ENCODE measurements at places on chromosomes 3 and 15.

DNA sequence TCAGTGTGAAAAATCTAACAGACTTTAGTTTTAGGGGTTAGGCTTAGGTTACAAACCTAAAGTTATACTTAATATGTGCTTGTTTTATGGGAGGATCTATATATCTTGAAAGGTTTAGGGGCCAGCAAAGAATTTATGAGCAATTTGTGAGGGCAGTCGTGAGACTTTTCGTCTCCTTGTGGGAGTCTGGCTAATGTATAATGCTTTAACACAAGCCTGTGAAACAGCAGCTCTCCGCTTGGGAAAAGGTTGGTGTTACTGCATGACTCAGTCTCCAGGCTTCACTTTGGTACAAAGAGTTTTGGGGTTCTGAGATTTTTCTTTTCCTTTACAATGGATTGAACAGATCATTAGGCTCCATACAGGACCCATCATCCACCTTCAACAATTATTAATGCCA lies 79.0 kb upstream of the MFGE8 start:
- no peak for DNase-seq

DNA sequence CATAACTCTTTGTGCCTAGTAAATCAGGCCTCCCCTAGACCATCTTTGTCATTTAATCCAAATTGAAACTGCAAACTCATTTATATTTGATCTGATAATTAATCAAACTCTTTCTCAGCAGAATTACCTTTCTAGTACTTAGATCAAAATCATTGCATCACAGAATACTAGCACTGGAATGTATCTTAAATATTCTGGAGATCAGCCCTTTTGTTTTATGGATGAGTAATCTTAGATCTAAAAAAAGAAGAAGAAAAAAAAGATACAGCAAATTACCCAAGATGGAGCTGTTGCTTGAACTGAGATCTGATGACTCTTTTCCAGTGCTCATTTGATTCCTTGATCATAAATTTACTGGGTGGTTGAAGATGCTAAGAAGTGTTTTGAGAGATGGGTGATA lies 47.9 kb downstream of the NAALADL2 start:
- DNase-seq: no peak

DNA sequence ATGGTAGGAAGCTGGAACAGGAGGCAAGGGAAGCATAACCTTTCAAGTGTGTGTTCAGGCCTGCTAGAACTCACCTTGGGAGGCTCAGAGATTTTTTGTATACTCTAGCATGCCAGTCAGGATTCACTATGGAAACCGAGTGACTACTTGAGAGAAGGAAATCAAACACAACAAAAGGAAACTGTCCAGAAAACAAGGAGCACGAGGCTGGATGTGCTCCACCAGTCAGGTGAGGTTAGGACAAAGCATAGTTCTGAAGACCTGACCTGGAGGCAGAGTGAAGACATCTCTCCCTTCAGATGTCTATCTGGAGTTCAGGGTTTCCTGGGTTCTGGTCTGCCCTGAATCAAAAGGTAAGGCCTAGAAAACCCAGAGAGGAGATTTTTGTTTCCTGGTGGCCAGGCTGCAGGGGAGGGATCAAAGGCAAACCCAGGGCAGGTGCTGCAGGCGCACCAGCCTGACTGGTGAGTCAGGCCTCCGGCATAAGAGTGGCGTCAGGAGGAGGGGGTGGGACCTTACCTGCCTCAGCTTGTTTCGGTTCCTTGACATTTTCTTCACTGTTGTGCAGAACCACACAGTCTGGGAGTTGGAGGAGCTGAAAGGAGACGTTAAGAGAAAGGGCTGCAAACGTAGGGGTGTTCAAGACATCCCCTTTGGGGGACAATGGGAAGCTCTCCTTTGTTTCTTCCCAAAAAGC lies 52.2 kb upstream of the OSBPL11 start:
- no peak for DNase-seq

DNA sequence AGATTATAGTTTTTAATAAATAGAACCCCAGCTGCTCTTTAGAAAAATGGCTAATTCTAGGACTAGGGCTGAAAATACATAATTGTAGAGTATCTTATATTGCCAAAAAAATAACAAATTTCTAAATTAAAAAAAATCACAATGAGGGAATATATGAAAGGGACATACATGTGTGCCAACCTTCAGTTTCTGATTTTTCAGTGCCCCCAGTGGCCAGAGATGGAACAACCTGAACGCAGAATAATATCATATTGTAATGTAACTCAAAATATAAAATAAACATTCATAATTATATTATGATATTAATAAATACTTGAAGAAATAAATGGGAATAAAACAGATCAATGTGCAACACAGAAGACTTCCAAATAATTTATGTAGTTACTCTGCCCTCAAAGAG lies 460.5 kb downstream of the ZNF385D start:
- no peak for DNase-seq

- DNase-seq: no peak
Observed at GRCh38 chr15:98727115-98728040, 79.0 kb downstream of the IGF1R start.

GRCh38 chr3:71197841-71198565 lies 385.5 kb downstream of the FOXP1 start:
- DNase-seq: no peak

- DNase-seq: no peak
Observed at GRCh38 chr3:116339441-116340028, 105.8 kb downstream of the LSAMP start.

GRCh38 chr3:155110996-155111901 lies 31.1 kb downstream of the MME start:
- DNase-seq: no peak

DNA sequence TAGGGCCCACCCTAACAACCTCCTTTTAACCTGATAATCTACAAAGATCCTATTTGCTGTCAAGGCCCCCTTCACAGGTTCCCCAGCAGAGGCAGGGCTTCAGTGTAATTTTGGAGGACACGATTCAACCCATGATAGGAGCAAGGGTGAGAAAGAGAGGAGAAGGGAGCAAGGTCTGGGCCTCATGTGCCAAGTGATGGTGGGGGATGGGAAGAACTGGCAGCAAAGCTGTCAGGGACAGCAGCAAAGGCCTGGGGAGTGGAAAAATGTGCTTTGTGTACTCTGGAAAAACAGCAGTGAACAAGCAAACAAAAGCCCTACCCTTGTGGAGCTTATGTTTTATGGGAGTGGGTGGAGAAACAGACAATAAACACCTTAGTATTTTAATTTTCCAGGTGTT lies 2.7 kb upstream of the GALNT15 start:
- DNase-seq: no peak

DNA sequence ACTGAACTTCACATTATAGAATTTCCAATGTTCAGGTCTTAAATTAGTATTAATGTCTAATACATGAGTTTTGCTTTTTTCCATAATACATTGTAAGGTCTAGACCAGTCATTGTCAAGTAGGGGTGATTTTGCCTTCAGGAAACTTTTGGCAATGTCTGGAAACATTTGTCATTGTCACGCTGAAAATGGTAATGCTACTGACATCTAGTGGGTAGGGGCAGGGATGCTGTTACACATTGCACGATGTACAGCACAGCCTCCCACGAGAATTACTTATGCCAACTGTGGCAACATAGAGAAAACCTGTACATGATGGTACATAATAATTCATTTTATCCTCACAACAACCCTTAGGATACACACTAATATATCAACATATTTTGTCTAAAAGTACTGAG lies 384.1 kb downstream of the CADM2 start:
- no peak for DNase-seq

DNA sequence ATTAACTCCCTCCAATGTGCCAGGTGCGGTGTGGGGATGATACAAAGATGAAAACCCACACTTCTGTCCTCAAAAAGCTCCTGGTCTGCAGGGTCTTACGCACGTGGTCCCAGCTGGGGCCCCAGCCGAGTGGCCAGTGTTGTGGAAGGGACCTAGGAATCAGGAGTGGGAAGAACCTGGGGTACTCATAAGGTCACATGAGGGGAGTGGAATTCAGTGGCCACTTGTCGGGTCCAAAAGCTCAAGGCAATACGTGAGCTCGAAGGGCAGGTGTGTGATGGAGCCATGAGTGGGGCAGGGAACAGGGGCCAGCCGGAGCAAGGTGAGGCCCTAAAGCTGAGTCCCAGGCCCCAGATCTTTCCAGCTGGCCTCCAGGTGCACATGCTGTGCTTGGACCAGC lies 260.0 kb upstream of the LYSMD4 start:
- no peak for DNase-seq

DNA sequence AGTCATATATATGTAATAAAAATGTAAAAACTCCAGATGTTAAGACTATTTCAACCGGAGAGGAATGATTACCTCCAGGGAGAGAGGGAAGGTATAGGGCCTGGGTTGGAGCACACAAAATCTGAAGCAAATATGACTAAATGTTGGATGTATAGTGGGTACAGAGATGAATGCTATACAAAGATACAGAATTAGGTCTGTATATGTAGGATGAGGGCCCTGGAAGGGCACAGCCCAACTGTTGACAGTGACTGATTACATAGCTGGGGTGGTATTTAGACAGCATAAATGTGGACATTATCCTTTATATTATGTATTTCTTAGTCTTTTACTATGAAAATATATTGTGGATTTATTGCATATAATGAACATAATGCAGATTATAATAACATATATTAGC lies 94.4 kb upstream of the SPATA12 start:
- DNase-seq: no peak

DNA sequence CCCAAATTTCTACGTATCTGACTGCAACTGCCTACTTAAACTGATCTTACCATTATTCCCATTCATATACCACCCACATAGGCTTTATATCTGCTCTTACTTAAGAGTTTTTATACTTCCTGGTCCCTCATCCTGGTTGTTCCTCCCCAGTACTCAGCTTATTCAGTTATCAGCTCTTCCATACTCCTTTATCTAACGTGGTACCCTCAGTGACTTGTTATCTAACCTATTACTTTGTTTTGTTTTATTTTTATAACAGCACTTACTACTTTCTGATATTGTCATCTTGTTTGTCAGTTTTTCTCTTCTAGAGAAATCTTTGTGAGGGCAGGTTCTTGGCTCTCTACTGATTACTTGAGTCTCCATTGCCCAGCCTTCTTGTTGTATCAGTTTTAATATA lies 100.6 kb downstream of the ZNF609 start:
- DNase-seq: no peak

DNA sequence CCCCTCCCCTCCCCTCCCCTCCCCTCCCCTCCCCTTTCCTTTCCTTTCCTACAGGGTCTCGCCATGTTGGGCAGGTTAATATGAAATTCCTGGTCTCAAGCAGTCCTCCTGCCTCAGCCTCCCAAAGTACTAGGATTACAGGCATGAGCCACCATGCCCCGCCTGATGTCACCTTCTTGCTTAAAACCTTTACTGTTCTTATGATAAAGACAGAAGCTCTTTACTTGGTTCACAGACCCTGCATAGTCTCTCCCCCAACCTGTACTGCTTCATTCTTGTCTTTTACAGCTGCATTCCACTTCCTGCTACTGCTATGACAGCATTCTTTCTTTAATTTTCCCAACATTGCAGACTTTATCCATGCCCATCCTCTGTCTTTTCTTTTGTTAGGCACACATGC lies 20.8 kb downstream of the MED12L start:
- DNase-seq: no peak

- DNase-seq: no peak
Observed at GRCh38 chr15:94478763-94479162, 247.4 kb downstream of the MCTP2 start.

DNA sequence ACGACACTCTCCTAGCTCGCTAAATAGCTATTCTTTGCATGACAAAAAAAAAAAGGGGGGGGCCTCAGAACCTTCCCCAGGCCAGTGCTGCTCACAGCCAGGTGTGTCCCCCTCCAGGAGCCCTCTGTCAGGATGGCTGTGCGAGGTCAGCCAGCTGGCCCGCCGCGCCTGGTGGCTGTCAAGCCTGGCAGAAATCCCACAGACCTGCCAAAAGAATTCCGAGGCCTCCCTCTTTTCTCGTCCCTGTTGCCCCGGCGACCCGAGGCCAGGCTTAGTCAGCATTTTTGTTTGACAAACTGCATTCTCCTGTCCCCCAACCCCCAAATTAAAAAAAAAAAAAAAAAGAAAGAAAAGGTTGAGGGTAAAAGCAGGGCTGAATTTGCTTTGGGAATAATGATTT lies 61.9 kb downstream of the TM4SF4 start:
- DNase-seq: no peak

DNA sequence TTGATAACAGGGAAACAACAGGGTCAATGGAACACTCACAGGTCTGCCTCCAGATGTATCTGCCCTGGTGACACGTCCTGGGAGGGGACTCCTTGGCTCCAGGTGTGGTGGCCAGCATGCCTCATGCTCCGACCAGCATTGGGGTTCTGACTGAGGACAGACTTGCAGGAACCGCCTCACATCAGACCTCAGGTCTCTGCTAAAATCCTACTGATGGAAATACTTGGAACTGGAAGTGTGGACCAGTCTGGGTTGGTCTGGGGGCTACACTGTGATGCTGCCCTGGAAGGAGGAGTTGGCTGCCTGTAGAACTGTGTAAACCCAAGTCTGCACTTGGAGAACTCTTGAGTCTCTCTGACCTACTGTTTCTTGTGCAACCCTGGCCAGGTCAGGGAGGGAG lies 17.1 kb upstream of the KY start:
- no peak for DNase-seq

GRCh38 chr3:190003681-190004123 lies 117.0 kb downstream of the P3H2 start:
- no peak for DNase-seq

DNA sequence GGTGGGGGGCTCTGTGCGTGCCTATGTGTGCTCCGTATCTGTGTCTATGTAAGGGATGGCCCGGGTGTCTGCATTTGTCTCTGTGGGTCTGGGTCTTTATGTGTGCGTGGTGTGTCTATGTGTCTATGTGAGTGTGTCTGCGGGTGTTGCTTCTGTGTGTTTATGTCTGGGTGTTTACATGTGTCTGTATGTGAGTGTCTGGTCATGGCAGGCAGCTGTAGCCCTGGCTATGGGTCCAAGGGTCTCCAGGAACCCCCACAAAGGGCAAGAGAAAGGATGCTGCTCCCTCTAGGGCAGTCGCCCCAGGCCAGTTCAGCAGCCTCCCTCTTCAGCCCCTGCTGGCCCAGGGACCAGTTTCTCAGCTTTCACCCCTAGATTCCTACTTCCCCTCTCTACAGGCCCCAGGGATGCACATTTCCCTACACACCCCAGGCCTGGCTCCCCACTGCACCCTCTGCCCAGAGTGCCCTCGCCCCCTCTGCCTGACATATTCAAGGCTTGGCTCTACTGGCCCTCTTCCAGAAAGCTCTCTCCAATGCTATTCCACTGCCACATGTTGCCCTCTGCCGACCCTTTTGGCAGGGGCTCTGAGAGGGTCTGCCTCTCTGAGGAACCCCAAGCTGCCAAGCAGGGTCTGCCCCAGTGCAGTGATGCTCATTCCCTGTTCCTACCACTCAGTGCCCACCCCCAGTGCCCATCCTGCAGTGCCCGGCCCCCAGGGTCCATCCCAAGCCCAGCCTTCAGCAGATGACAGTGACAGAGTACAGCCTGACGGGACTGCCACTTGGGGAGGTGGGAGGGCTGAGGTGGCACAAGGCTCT lies 1.0 kb upstream of the MYL3 start:
- no peak for DNase-seq

GRCh38 chr3:7573330-7573729 lies 712.4 kb downstream of the GRM7 start:
- no peak for DNase-seq

- DNase-seq: no peak
Observed at GRCh38 chr15:35827141-35827540, 281.2 kb upstream of the DPH6 start.
